ENCODE measurements at places on chromosomes 6 and 20.

DNA sequence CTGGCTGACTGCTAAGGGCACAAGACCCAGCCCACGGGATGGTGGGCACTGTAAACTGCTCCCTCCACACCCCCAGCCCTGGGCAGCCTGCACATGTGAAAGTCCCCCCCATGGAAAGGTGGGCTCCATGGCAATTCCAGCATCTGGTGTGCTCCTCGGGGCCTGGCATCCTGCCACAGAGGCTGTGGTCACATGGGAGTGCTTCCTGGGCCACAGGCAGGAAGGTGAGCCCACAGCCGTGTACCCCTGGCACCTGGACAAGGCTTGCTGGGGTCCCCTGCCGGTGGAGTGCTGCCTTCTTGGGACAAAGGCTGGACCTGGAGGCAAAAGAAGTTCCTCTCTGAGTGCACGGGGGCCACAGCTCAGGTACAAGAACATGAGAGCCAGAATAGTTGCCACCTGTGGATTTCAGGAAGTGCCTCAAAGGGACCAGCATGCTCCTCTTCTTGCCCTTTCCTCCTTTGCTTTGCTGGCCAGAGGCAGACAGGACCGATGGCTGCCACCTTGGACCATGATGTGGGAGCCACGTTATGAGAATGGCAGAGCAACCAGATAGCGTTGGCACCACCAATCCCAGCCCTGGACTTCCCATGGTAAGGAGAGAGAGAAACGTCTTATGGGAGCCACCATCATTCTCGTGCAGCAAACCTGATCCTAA is 120.2 kb upstream of the MLN start:
- no peak for DNase-seq

GRCh38 chr6:150157081-150157480 is 14.2 kb downstream of the PPP1R14C start:
- DNase-seq = no peak

GRCh38 chr6:56613247-56613851 is 29.3 kb downstream of the DST start:
- DNase-seq = no peak

GRCh38 chr20:53693262-53693871 is 99.7 kb upstream of the ZNF217 start:
- DNase-seq = no peak

DNA sequence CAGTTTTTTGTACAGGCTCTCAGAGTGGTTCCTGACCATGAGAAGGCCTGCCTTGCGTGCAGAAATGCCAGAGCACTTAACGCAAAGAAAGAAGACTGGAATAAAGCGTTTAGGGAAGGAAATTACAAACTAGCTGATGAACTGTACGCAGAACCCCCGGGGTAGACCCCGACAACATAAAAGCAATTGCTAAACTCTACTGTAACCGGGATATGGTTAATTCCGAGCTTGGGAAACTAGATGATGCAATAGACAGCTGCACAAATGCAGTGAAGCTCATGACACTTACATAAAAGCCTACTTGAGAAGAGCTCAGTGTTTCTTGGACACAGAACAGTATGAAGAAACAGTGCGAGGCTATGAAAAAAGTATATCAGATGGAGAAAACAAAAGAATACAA is 35.7 kb downstream of the CITED2 start:
- DNase-seq = no peak

DNA sequence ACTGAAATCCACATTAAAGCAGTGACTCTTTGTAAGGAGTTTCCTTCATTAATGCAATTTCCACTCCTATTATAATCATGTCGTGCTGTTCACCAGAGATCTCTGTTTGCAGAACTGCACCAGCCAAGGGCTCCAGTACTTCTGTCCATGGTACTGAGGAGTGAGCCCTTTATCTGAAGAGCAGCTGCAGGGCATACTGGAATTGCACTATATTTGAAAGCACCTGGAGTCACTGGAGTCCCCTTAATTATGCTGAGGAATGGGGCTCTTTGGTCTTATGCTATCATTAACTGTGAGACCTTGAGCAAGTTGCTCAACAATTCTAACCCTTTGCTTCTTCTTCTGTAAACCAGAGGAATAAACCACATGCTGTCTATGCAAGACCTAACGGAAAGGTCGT is 61.7 kb upstream of the NUP153 start:
- DNase-seq = no peak

GRCh38 chr20:6053776-6054688 is at the start of gene LRRN4:
Gene LRRN4 (minus strand): TSS chr20:6054060. CDS start chr20:6052799, 1,261 bp downstream.
- DNase-seq = no peak

GRCh38 chr6:81387163-81387562 is 365.3 kb downstream of the TENT5A start:
- DNase-seq = no peak

GRCh38 chr20:10861090-10861489 is 187.3 kb upstream of the JAG1 start:
- no peak for DNase-seq

DNA sequence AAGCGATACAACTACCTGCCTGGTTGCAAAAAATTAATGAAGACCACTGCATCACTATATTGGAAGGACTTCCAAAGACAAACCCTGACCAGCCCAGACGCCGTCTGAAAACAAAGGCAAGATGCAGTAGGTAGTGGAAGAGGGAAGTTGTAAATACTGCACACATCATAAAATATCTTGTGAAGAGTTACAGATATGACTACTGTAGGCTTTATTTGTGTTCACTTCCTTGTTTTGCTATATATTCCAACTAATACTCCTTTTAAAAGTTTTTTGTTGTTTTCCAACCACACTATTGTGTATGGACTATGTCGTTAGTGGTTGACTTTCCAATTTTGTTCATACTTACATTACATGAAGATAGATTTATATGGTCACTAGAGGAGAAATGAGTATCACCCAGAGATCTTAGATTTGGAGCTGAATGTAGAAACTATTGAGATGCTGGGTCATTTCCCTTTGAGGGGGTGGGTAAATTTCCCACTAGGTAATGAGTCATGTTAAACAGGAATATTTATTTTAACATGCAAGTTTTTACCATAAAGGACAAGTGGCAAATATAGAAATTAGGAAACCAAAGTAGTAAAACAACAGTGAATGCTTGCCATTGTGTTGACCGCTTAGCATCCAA is 16.6 kb upstream of the TXLNB start:
- no peak for DNase-seq

- DNase-seq = no peak
These were observed 99.5 kb downstream of the IPCEF1 start for GRCh38 chr6:154257067-154257466.

- DNase-seq = no peak
These were observed 21.6 kb upstream of the MTRF1L start for GRCh38 chr6:153023977-153024708.

- DNase-seq = peak; percentile 75
These were observed 143.5 kb upstream of the AFDN start for GRCh38 chr6:167683028-167683862.

DNA sequence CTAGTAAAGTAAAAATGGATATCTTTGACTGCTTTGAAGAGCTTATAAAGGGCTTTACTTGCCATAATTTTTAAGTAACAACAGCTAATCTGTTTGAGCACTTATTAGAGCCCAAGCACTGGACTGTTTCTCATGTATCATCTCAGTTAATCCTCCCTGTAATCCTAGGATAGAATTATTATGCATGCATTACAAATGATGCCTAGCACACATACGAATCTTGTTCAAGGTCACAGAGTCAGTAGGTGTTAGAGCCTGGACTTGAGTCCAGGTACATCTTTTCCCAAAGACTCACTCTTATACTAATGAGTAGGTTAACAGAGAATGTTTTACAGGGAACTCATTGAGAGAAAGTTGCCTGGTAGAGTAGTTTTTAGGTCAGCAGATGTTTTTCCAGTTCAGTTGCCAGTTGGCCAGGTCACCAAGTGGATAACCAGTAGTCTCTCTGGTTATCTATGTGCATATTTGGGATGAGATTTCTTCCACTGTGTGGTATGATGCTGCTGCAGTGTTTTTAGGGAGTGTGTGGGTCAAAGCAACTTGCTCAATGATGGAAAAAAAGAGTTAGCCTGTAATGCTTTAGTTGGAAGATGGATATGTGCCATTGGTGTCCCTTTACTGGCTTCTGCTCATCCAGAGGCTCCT is 32.3 kb upstream of the LAMA4 start:
- DNase-seq = no peak

GRCh38 chr20:47099093-47099492 is 204.4 kb downstream of the EYA2 start:
- no peak for DNase-seq

GRCh38 chr6:105178636-105179035 is 1.2 kb downstream of the POPDC3 start:
- DNase-seq = no peak

GRCh38 chr6:107152638-107153430 is 37.5 kb upstream of the BEND3 start:
- no peak for DNase-seq

DNA sequence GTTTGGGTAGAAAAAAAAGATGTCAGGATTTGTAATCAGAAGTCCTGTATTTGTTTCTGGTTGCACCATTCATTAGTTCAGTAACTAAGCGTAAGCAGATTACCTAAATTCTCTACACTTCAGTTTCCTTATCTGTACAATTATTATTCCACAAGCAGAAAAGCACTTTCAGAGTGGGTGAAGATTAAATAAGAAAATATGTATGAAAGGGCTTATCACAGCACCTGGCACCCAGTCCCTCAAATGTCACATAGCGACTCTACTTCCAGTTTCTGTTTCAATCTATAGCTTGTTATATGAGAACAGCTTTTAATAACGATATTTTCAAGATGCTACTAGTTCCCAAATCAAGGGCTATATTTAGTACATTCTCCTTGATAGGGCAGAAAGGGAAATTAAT is 31.4 kb downstream of the RGS17 start:
- DNase-seq = no peak

DNA sequence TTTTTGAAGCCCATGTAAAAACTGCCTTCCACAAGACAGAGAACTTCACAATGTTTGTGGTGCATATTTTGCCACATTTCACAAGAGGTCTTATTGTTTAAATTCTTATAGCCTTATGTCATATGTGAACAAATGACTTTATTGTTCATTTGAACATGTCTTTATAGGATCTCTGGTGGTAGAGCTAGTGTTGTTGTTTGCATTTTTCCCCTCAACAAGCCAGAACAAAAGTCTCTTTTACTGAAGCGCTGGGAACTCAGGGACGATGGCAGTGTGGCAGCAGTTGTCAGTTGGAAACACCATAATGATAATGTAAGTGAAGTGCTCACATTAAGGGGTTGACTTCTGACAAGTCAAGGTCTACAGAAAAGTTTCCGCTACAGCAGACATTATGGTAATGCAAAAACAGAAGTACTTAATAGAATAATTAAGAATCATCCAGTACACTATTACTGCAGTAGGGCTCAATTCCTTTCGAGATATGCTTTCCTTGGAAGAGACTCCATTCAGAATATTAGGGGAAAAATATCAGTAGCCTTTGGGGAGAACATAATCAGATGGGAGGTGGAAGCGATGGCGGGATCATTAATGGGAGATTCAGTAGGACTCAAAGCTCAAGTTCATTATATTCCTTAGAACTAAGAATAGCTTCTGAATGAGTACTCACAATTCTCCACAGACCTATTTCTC is 180.0 kb downstream of the GJA10 start:
- no peak for DNase-seq

DNA sequence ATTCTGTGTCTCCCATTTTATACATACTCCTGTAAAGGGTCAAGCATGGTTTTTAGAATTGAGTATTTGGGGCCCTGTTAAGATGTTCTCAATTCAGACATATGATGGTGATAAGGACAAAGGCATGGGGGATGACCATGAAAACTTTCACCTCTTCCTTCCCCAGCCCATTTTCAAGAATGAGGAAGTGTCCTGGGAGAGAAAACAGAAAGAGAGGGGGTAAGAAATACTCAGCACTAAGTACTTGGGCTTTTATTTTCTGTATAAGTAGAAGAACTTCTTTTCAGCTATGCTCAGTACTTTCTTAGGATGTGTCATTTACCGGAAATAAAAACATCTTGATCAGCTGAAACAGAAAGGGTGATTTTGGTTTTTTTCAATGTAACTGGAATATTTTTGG is 10.9 kb upstream of the MBOAT1 start:
- no peak for DNase-seq

DNA sequence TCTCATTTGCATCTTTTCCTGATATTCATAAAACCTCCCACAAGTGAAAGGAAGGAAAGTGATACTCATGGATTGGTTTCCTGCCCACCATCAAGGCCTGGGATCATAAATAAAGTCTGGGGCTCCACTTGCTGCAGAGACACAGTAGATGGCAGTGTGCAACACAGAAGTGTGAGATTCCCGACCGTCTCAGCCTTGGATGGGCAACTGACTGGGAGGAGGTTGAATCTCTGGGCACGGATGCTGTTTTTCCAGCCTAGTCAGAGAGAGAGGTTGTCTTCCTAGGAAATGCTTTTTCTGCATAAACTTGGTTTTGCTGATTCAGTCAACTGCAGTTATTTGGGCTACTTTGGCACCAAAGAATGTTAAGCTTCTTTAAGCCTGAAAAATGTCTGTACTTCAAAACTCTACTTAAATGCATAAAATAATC is 9.9 kb upstream of the RFPL4B start:
- peak; percentile 40 for DNase-seq

DNA sequence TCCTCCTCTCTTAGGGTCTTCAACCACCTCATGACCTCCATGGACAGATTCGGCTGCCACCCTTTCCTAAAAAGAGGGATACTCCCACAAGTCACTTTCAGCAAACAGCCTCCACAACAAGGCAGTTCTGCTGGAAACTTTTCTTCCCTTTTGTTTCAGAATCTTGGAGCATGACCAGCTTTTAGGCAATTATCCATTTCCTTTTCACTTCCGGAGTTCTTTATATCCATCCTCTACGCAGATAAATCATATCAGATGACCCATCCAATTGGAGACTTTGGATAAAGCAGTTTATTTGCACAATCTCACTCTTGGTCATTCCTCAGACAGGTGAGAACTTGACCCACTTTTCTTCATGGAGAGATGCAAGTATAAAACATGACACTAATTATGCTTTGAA is 398.5 kb downstream of the LMBRD1 start:
- DNase-seq = no peak

DNA sequence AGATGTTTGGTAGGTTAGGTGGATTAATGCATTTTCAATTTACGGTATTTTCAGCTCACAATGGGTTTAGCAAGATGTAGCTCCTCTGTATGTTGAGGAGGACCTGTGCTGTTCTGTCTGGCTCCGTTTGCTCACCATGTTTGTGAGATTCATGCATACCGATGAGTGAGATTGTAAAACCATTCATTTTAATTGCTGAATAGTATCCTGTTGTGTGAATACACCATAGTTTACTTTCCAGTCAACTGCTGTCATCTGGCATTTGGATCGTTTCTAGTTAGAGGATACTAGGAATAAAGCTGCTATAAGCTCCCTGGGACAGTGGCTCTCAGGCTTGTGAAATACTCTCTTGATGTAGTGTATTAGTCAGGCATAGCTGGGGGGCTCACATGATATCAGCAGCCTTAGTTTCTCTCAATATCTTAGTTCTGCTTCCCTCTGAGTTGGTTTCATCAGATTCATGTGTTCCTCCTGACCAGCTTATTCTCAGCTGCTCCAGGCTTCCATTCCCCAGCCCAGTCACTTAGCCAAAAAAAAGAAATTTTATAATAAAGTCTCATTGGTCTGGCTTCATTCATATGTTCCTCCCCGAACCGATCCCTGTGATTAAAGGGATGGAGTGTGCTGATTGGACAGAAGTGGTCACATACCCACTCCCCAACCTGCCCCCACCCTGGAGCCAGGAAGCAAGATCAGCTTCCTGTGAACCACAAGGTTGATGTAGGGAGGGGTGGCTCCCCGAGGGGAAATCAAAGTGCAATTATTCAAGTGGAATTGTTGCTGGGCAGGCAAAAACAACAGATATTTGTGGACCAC is 10.9 kb upstream of the B4GALT5 start:
- DNase-seq = peak; percentile 41
